ENCODE measurements at places on chromosomes 12 and 14.

- DNase-seq, result no peak
Observed at GRCh38 chr12:92641291-92641690, 61.5 kb upstream of the PLEKHG7 start.

DNA sequence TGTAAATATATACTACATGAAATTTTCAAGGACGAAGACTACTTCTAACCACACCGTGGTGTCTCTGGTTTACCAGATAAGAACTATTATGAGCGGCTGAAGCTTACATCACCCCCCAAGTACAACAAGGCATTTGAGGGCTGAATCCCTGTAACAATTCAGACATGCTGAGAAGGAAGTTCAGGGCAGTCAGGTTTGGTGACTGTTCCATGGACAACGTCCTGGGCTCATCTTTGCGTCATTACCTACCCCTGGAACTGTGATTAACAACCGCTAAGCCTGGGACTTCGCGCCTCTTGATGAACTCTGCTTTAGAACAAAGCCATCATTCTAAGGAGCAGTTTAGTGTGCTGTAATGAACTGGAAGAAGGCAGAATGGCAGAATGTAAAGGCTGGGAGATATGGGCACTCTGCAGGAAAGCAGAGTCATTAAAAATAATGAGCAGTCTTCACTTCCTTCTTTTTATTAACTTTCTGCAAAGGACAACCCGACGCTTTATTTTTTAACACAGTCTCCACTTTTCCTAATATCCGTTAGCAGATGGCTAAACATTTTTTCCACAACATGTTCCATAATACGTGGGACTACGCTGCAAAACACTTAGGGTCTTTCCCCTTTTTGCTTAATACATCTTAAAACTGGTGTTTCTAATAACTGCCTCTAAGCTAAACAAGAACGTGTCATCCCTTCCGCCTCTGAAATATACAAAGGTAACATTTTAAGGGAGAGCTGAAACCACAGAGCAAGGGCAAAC, 263.2 kb downstream of the ADAMTS20 start:
- no peak for DNase-seq

- no peak for DNase-seq
Observed at GRCh38 chr14:55107766-55108554, 21.1 kb upstream of the LGALS3 start.

GRCh38 chr12:14825256-14825655, 11.3 kb upstream of the SMCO3 start:
- DNase-seq, result no peak

GRCh38 chr12:131146173-131146675, 192.5 kb downstream of the ADGRD1 start:
- no peak for DNase-seq

DNA sequence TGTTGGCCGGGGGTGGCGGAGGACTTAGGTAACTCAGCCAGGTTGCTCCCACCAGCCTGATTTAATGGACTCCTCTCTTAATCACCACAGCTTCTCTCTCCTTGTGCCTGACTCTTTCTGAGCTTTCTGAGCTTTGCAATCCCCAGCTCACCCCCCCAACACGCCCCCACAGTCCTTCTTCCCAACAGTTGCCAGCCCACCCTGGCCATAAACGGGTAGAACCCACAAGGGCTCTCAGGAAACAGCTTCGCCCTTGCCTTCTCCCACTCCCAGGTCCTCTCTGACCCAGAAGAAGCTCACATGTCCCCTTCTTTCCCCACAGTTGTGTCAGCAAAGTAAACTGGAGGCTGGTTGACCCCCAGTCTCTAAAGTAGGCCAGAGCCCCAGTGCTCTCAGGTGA, 32.9 kb downstream of the ZFP36L1 start:
- no peak for DNase-seq

- no peak for DNase-seq
Observed at GRCh38 chr12:131850856-131851559, 22.8 kb downstream of the MMP17 start.
